HFFc6 (cell line): ENCODE measurements at places on chromosomes 1 and 21.
A peak's percentile ranks its signal among the peaks of the same experiment; 100 is the strongest.

- DNase-seq, result no peak
These were observed 9.1 kb downstream of the EDN2 start for GRCh38 chr1:41475346-41475745.

DNA sequence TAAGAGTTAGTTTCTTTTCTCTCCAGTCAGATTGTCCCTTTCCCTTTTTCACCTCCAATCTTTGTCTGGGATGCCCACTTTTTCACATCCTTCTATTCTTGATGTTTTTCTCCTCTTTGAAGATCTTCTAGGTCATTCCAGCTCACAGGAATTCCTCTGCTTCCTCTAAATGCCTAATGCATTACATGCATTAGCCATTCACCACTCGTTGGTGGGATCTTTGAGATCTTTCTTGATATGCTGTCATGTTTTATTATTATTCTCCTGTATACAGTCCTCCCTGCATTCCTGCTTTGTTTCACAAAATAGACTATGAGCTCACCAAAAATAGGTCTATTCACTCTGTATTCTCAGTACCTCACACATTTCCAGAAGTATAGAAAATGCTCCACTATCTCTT lies 129.0 kb downstream of the LYPLAL1 start:
- DNase-seq, result peak; percentile 48

GRCh38 chr1:23369335-23370013 lies at the start of gene ZNF436:
ZNF436 (minus strand) TSS chr1:23369836; CDS start chr1:23368005, 1,831 bp downstream.
- DNase-seq, result peak; percentile 75

GRCh38 chr21:29179503-29179902 lies 49.1 kb downstream of the MAP3K7CL start:
- no peak for DNase-seq
